Activated naive CD8-positive, alpha-beta T cell treated with anti-CD3 and anti-CD28 coated beads, Interleukin-2, amount 10 ng/mL, durations not matched to agents 7 days and 5 days (primary cell): ENCODE measurements at places on chromosomes 7 and 10.
A peak's percentile ranks its signal among the peaks of the same experiment; 100 is the strongest.

DNA sequence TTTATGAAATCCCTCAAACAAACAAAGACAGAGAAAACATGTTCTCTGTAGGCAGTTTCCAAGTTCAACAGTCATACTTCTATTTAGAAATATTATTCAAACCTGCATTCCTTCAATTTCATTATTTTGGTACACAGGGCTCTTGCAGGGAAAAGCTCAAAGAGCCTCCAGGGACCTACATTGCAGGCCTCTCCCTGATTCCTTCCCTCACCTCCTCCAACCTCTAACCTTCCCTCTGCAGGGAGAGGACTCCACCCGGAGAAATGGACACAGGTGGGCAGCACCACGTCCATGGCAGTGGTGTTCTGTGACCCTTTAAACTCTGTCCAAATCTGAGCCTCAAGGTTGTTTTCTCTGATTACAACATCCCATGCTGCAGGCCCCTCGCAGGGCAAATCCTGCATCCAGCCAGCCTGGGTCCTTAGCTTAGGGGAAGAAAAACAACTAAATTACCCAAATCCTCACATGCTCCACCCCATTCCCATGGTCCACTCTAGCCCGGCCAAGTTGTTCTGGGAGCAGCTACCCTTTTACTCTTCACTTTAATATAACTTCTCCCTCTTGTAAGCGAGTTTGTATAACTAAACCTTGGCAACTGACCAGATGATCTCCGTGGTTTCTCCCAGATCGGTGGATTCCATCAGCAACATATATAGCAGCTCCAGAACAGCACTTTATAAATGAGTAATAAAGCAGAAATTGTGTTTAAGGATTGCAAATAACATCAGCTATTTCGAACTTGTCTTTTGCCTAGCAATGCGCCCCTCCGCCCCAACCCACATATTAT is 129.8 kb downstream of the CUBN start:
- DNase-seq = no peak

DNA sequence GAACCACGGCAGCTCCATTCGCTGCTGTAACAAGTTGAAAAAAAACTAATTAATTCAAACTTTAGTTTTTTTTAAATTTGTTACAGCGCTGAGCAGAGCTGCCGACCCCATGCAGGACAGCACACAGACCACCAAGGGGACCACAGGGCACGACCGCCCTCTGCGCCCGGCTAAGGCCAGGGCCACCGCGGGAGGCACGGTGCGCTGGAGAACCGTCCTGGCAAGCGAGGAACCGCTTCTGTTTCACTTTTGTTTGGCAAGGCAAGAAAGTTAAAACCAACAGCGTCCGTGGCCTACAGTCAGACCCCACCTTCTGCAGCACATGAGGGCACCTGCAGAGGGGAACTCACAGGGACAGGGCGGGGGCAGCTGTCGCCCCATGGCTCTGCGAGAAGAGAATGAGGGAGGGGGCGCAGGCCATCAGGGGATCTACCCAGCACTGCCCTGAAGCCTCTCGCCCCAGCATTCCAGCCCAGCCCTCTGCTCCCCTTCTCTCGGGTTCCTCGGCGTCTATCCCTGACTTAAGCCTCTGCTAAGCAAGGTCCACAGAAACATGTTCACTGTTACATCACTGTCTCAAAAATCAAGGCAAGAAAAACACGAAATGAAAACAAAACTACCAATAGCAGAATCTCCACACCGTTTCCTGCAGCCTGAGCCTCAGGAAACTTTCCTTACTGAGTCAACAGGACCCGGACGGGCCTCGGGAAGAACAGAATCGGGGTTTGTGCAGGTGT is 204.4 kb downstream of the DIP2C start:
- DNase-seq = peak; percentile 51

DNA sequence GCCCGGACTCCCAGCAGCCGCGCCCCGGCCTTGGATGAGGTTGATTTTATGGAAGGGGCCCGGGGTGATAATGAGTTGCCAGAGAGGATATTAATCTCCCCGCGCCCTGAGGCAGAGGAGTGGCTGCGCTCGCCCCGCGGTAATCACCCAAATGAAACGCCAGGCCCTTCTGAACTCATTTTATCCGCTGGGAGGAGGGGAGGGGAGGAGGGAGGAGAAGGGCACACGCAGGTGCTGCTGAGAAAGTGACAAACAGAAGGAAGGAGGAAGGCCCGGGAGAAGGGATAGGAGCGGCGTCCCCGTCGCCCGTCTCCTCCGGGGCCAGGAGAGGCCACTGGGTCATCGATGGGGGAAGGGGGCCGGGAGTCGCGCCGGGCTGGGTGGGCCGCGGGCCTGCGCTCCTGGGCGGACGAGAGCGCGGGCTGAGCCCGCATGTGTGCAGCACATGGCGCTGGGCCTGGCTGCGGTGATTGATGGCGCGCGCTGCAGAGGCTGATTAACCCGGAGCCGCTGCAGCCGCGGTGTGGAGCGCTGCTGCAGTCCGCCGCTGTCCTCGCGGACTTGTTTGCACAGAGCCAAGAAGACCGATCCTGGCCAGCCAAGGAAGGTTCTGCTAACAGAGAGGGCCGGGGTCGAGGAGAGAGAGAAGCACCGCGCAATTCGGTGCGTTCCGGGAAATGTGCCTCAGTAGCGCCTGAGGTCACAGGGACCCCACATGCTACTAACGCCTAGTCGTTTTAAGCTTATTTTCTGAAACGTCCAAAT is 6.5 kb downstream of the MNX1 start:
- no peak for DNase-seq

DNA sequence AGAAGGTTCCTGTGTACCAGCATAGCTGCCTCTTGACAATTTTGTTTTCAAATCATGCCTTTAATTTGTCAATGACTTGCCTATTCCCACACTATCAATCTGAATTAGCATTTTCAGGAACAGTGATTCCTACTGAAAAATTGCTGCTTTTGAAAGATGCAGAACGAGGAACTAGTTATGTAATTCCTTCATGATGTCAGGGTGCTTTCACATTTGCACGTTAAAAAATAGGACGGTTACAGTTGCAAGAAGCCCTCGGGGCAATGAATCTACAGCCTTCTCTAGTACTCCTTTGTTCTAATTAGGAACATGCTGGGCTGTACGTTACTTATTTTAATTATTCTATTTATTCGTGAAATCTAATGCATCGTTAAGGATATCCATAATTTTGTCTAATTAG is 253.9 kb downstream of the OTUD1 start:
- DNase-seq = no peak

GRCh38 chr7:37970211-37970610 is 49.8 kb downstream of the EPDR1 start:
- no peak for DNase-seq

- no peak for DNase-seq
Measured at GRCh38 chr7:98323597-98324322, 42.3 kb downstream of the BRI3 start.

DNA sequence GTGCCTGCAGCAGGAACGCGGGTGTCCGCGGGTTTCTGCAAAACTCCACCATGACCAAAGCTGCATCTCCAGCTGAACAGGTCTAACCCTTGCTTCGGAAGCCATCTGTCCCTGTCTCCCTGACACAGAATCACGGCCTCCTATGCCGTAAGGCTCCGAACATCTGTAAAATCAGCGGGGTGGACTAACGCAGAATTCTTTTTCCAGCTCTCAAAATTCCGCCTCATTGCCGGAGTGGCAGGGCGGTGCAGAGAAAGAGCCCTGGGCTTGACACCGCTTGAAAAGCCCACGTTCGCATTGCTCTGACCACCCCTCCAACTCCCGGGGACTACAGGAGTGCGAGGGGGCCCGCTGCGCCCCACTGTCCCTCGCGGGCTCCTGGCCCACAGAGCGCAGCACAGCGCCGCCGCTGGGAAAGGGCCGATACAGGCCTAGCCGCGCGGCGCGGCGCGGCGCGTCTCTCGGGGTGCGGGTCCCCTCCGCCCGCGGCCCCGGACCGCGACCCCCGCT is 409 bp downstream of the DNMBP start:
- DNase-seq = no peak

DNA sequence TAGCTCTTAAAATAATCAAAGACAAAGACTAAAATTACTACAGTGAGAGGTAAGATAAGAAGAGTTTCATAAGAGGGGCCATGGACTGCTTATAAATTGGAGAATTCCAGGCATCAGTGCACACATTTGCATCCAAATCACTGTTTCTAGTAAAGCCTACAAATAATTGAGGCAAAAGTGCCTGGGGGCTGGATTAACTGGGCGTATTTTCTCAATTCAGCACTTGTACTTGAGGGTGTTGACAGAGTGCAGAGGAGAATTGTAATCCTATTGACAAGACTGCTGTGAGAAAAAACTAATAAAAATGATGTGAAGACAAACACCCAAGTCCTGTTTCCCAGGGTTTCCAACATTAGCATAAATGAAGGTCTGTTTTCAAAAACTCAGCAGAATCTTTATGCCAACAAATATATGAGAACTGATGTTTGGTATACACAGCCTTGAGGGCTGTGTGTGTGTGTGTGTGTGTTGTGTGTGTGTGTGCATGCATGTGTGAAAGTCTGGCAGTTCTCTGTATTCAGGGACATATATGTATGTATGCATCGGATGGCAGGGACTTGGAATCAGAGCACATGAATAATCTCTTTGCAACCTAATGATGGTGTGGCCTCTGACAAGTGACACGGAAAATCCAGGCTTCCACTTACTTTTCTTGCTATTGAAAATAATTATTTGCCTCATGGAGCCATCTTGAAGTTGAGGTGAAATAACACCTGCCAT is 182.1 kb upstream of the CDC14C start:
- no peak for DNase-seq

- no peak for DNase-seq
Measured at GRCh38 chr10:61271127-61271780, 181.9 kb downstream of the TMEM26 start.

GRCh38 chr7:6478186-6478585 is 30.4 kb upstream of the DAGLB start:
- DNase-seq = no peak

DNA sequence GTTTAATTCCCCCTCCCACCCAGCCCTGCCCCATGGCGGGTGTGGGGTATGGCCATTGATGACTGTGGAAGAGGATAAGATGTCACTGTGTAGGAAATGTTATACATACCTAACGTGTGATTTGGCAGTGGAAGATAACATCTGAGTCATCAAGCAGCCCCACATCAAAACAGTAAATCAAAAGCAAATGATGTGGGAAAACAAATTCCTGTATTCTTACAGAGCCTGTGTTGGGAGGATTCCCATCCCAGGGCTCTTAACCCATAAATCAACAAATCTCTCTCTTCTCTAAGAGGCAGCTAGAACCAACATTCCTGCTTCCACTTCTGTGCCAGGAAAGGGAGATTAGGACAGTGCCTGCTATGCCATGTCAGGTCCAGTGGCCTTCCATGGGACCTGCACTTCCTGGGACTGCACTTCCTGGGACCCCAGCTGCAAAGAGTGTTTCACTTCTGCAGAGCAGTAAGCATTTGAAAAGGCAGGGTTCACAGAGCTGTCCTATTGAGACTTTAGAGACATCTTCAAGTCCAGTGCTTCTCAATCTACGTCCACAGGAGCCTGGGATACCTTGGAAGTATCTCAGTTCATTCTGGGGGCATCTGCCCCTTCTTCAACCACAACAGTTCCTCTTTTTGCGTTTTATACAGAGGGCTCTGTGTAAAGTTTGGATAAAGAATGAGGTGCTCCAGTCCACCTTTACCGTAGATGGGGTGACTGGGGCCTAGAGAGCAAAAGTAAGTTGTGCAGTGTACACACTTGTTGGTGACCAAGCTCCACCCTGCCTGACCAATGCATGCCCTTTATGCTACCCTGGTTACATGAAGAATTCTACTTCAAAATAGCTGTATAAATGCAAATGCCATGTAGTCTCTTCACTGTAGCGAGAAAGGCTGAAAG is 45.7 kb downstream of the ATXN7L1 start:
- DNase-seq = no peak

DNA sequence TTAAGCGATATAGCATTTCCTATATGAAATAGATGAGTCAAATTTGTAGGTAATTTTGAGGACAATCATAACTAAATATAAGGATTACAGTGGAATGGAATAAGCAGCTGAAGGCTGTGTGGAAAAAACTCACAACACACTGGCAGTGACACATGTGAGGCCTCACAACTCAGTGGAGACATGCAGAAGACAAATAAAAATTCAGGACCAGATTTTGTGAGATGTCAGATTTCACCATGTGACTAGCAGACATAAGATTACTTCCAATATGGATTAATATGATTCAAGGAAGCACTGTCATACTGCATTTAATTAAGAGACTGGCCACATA is 17.6 kb downstream of the ERLIN1 start:
- no peak for DNase-seq

- no peak for DNase-seq
Measured at GRCh38 chr10:62399211-62399610, 25.0 kb downstream of the ZNF365 start.

DNA sequence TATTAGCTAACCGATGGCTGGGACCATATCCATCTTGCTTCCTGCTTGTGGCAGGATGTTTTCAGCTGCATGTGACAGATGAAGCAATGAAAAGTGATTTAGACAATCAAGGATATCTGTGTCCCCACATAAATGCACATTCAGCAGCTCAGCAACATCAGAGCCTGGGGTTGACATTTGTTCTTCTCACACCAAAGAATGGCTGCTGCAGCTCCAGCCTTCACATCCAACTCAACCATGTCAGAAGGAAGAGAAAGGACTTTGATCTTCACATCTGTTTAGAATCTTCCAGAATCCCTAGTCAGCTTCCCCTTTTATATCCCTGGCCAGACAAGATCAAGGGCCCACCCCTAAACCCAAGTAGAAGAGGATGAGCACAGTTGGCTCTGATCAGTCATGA is 11.9 kb upstream of the FRMPD2 start:
- no peak for DNase-seq

DNA sequence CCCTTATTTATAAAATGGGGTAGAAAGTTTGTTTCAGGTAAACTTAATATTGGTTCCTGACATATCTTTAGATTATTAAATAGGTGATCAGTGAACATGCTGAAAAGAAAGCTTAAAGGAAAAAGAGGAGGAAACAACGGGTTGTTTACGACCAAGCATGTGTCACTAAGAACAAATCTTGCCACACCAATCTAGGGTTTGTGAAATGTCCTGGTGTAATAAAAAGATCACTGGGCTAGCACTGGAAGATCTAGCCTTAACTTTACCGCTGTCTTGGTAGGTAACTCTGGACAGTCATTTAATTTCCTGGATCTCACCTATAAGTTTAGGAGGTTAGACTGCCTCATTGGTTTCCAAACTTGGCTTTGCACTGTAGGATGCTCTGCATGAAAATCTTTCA is 19.0 kb downstream of the VPS26A start:
- no peak for DNase-seq

DNA sequence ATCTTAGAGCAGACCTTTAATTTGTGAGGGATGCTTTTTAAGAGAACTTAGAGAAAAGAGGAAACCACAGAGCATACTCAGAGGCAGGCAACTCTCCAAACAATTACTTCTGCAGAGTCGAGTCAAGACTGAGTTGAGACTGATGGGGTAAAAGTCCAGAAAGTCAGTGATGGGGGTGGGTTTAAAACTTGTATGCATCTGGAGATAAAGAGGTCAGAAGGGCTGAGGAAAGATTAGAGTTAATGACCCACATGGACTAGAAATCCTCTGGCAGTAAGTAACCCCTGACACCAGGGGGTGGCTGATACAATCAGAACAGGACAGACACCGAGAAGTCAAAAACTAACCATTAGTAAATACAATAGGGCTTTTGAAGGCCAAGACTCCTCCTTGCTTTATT is 42.4 kb upstream of the SEPTIN7 start:
- DNase-seq = no peak

GRCh38 chr7:149733131-149733923 is 40.1 kb downstream of the ZNF467 start:
- DNase-seq = no peak
